Pons (tissue), 1 donor: ENCODE measurements at places on chromosomes 13 and 19.

GRCh38 chr13:95295026-95295425 lies 6.2 kb downstream of the ABCC4 start:
- DNase-seq, result no peak

DNA sequence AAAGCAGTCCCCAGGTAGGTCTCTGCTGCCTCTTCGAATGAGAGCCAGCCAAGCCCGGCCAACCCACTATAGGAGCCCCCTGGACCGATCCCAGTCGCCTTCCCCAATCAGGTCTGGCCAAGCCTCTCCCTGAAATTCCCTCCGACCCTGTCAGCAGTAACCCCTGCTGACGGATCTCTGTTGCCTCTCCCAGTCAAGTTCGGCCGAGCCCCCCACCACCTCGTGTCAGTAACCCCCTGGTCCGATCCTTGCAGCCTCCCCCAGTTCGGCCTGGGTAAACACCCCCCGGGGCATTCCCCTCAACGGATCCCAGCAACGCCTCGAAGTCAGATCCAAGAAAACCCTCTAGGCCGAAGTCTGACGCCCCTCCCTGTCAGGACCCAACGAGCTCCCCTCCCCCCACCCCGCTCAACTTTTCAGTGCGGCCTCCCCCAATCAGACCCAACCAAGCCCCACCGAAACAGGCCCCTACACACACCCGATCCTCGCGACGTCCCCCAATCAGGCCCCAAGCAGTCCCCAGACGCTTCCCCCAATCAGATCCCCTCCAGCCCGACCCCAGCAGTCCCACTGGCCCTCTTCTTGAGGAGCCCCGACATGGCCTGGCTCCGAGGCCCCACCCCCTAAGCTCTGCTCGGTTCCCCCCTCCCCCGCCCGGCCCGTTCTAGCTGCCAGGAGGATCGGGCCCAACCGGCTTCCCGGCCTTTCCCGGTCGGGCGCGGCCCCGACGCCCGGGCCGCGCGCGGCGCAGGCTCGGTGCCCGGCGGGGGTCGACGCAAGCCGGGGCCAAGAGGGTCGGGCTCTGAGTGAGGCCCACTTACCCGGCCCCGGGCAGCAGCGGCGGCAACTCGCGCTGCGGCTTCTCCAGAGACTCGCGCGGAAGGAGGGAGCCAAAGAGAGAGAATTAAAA lies 1.8 kb downstream of the TNPO2 start:
- DNase-seq, result peak; percentile 17

- no peak for DNase-seq
Observed at GRCh38 chr19:15296841-15297415, 35.4 kb downstream of the BRD4 start.

- DNase-seq, result no peak
Observed at GRCh38 chr19:50158577-50158976, 4.5 kb downstream of the IZUMO2 start.

GRCh38 chr19:51766461-51766860 lies 5.5 kb downstream of the FPR2 start:
- DNase-seq, result no peak

DNA sequence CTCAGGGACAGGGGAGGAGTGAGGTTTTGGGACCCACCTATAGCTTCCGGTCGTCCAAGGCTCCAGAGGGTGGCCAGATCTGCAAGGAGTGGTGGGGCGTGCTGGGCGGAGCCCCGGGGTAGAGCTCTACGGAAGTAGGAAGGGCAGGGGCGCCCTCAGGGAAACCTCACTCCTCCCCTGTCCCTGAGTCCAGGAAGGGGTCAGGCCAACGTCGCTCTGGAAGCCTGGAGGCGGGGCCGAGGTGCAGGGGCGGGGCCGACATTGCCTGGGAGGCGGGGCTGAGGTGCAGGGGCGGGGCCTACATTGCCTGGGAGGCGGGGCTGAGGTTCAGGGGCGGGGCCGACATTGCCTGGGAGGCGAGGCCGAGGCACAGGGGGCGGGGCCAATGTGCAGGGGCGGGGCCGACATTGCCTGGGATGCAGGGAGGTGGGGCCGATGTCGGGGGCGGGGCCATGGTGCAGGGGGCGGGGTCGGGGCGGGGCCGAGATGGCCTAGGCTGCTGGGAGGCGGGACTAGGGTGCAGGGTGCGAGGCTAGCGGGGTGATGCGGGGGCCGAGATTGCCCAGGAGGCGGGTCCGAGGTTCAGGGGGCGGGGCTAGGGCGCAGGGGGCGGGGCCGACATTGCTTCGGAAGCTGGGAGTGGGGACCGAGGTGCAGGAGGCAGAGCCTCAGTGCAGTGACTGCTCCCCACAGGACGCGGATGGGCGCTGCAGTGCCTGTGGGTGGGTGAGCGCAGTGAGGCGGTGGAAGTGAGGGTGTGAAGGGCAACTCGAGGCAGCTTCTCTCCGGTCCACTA lies 4.9 kb upstream of the PALM start:
- DNase-seq, result no peak

DNA sequence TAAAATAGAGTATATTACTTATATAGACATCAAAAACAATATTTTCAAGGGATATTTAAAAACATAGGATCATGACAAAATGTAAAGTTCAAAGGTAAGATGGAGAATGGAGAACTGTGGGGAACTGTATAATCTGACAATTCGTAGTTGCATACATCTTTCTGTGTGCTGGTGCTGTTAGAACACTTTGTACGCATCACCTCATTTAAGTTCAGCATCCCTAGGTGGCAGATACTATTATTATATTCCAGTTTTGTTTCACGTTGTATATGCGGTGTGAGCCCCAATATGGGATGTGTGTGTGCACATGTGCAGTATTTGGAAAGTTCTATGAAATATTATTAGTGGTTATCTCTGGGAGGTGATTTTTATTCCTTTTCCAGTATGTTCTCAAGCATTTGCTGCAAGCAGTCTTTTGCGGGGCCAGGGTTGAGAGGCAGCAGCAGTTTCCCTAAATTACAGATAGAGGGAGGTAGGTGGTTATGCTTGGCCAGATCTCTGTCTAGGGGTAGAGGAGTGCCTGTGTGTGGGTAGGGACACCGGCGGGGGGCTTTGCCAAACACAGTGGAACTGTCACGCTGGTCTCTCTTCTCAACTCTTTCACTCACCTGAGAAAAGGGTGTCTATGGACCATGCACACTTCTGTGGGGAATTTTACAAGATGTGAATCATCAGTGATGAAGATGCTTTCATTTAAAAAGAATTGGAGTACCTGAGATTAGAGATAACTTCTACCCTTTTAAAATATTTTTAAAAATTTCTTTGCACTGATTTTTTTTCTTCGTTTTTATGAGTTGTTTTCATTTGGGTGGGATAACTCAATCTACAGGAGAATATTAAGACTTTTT lies 55.6 kb upstream of the ALOX5AP start:
- no peak for DNase-seq

GRCh38 chr19:4061178-4061682 lies 5.5 kb downstream of the ZBTB7A start:
- DNase-seq, result no peak

DNA sequence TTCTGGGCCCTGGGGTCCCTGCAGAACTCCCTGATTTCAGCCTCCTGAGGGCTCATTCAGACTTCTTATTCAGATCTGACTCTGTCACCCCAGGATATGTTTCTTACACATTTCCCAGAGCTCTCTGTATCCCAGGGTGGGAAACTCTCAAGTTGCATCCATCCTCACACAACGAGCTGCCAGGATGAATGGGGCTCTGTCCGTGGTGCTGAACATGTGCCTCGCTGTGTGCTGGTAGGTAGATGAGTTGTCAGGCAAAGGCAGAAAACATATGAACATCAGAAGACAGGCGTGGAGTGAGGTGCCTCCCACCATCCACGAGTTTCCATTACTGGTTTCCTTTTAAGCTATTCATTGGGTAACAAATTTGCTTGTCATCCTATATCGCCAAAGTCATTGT lies 11.4 kb upstream of the IGFL1 start:
- no peak for DNase-seq
